ENCODE measurements at places on chromosomes 4 and X.

DNA sequence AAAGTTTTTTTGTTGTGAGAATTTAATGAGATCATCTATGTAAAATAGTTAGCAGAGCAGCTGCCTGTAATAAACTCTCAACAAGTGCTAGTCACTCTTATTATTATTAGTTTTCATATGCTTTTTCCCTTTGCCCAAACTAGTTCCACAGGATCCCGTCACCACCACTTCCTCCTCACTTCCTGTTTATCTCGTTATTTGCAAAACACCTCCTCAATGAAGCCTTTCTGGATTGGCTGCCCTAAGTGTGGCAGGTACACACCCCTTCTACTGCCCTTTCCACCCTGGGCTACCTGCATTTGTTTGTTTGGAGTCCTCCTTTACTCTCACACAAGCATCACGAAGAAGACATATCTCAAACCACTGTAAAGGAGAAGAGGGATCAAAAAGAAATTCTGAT, 54.4 kb upstream of the KLF3 start:
- no peak for DNase-seq

DNA sequence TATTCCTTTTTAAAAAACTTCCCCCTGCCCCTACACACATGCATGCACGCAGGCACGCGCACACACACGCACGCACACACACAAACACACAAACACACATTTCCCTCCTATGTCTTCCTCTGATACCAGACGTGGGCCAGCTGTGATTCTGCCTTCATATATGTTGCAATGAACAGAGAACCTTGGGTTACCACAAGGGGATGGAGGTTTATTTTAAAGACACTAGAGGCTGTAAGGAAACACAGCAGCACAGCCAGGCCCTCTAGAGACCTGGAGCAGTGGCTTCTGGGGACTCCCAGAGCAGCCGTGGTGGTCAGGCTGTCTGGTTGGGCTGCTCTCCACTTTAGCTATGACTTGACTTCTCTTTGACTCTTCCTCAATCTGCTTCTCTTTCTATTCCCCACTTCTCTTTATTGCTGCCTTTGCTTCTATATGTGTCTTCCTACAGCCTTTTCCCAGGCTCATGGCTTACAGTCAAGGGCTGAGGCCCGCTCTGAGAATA, 3.2 kb upstream of the TLR10 start:
- no peak for DNase-seq

- DNase-seq: no peak
These were observed 9.6 kb upstream of the SGMS2 start for GRCh38 chr4:107815158-107815557.

DNA sequence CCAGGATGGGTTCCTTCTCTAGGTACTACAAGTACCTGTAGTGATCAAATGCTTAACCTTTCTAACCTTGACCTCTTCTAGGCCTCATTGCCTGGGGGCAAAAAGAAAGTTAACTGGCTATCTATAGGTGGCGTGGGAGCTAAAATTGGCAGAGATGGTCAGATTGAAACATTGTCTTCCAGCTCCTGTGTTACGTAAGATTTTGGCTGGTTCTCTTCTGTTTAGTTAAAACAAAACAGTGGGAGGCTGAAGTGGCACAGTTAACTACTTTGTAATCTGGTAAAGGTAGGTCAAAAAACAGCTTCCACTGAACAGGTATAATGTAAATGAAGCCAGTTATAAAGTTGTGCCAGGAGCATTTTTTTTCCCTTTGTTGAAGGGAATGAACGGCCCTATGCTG, 115.2 kb downstream of the MBNL3 start:
- no peak for DNase-seq

- no peak for DNase-seq
These were observed 32.4 kb downstream of the CLDN22 start for GRCh38 chr4:183287677-183288076.

- no peak for DNase-seq
These were observed 5.7 kb upstream of the MPC1L start for GRCh38 chrX:40617566-40617965.
